ENCODE measurements at places on chromosomes 1 and 21.
A peak's percentile ranks its signal among the peaks of the same experiment; 100 is the strongest.

DNA sequence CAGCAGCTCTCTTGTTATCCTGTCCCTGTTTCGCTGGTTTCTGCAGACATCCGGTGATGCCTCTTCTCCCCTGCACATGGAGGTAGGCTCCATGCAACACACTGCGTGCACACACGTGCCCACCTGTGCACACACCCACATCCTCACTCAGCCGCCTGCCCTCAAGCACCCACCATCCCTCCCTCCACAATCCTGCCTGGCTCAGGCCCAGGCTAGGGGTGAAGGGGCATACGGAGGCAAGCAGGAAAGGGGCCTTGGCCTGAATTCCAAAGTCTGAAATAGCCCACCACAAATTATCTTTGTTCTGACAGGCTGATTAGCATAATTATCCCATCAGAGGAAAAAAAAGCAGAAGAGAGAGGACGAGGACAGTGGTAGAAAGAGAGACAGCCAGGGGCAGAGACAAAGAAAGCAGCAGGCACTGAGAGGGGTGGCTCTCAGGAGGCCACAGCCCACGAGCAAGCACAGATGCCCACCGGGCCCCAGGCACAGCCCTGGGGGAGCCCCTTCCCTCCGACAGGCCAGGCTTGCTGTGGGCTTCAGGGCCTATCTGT, 73.2 kb downstream of the GRIK3 start:
- DNase-seq = no peak

- no peak for DNase-seq
Observed at GRCh38 chr1:17635276-17635675, 95.8 kb downstream of the ARHGEF10L start.

DNA sequence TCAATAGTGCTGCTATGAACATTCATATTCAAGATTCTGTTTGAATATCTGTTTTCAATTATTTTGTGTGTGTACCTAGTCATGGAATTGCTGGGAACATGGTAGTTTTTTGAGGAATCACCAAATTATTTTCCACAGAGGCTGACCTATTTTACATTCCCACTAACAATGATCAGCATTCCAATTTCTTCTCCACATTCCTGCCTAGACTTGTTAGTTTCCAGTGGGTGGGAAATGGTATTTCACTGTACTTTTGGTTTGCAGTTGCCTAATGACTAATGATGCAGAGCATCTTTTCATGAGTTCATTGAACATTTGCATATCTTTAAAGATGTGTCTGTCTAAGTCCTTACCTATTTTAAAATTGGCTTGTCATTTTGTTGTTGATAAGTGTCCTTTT, 1182.6 kb upstream of the B3GALT2 start:
- no peak for DNase-seq

- no peak for DNase-seq
Observed at GRCh38 chr1:207866471-207867135, 44.3 kb downstream of the CD34 start.

DNA sequence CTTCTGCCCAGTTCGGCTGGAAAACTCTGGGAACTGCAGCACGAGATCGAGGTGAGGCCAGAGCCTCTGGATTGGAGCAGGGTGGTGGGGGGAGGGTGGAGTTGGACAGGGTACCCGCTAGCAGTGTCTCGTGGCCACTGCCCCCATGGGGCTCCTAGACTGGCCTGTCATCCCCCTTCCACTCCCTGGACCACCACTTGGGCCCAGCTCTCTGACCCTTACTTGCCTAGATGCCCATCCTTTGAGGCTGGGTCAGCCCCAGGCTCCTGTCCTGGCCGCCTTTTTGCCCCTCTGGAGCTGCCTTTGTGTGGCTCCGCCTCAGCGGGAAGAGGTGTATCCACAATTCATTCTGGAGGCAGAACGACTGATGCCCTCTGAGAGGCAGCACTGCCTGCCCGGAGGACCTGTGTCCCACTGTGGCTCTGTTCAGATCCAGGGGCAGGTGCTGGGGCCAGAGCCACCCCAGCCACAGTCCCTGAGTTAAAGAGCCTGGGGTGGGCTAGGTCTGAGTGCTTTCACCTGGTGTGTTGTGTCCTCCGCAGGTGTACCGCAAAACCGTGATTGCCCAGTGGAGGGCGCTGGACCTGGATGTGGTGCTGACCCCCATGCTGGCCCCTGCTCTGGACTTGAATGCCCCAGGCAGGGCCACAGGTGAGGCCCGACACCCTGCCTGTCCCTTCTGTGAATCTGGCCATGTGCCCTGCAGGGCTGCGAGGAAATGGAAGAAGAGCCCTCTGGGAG, 17.7 kb downstream of the FAAH start:
- DNase-seq = no peak

DNA sequence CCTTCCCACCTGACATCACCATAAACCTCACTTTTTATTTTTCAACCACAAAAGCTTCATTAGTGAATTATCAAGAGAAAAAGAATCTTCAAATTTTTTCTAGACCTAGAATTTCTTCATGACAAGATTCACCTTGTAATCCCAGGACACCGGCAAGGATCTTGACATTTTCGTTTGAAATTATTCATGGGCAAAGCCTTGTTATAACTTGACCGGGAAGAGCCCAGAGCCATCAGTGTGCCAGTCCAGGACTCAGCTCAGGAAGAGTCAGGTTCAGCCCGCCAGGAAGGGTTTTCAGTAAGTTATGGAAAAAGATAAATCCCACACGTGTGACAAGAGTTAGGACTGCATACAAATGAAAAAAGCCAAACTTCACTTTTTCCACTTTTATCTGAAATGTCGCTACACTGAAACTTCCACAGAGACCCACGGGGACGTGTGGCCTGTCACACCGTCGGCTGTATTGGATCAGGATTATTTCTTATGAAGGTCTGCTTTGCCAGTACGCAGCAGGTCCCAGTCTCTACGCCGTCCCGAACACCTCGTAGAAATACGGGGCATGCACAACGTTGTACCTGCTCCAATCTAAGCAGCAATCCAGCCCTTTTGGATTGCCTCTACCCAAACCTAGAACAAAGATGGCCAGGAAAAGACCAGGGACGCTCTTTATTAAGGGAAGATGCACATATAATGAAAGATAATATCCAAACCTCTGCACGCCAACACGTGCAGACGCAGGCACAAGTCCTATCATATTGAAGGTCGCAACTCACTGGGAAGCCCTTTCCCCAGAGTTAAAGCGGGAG, 916 bp downstream of the F3 start:
- DNase-seq = no peak

GRCh38 chr1:223617323-223618070, 48.0 kb downstream of the CAPN8 start:
- no peak for DNase-seq

DNA sequence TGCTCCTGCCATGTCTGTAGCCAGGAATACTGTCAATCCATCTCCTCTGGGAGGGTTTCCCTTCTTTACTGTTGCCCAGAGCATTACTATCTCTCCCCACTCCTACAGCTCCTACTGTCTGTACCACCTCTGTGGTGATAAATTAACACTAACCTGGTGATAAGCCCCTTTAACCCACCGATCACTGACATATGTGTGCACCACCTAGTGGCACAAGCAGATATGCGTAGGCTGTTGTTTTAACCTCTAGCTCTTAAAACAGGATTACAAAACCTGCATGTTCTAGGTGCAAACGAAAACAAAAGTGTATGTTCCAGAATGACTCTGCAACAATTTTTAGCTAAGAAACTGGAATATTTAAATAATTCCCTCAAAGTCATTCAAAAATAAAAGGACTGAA, 93.9 kb upstream of the BEND5 start:
- peak; percentile 20 for DNase-seq

GRCh38 chr1:192702212-192702902, 66.4 kb downstream of the RGS13 start:
- no peak for DNase-seq

DNA sequence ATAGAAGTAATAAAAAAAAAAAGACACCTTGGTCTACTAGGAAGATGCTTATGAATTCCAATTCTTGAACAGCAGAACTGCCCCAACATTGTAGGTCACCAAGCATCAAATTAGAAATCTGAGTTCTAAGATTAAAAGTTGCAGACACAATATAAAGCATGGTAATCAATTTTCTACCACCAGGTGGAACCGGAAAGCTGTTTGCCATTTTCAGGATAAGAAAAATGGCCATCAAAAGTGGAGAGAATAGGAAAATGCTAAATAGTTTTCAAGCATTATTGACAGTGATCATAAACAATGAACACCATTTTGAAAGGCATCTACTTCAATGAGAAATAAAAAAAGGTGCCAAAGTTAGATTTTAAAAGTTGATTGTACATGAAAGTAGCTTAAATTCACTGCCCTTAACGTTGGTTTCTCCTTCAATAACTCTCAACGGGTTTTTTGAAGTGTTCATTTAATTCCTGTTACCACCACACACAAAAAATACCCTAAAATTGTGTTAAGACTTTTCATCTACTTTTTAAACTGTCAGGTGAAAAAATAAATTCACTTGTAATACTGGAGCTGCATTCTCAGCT, 252.9 kb downstream of the KCNT2 start:
- peak; percentile 10 for DNase-seq

DNA sequence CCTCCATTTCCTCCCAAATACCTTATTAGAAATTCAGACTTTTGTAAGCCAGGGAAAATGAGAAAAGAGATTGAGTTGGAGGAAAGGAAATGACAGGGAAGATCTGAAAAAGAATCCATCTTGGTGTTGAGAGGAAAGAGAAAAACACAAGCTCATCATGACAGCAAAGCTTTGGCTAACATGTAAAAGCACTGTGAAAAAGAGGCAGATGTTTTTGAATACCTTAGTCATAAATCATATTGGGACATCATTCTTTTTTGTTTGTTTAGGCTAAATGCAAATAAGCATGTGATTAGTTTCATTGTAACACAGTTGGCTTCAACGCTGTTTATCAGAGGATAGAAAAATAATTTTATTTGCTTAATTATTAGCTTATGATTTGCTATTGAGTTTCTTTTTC, 64.6 kb downstream of the LHX8 start:
- no peak for DNase-seq

DNA sequence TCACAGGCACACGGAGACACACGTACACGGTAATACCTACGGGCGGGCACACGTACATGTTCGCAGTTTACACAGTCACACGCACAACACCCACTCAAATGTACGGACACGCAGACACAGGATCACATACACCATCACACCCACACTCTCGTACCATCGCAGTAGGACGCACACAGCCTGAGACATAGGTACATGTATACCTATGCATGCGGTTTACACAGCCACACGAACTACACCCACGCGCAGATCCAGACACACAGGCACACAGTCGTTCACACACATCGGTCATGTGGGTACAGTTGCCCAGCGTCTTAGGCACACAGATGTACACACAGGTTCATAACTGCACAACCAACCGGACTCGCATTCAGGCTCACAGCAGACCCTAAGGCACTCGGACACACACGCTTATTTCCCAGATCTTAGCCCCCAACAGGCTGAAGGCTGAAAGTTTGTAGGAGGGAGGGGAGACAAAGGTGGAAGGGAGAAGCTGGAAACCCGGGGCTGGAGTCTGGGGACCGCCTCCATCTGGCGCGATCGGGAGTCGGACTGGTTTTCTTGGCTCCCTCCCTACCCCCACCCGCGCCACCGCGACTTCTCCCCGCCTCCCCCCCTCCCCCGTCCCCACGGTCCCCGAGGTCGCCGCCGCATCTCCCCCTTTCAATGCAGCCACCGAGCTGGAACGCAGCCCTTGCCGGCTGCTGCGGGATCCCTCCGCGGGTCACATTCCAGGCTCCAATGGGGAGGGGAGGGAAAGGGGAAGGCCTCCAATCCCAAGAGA, 51.9 kb upstream of the SYNC start:
- DNase-seq = no peak

GRCh38 chr1:17485281-17485680, 45.8 kb upstream of the RCC2 start:
- no peak for DNase-seq

DNA sequence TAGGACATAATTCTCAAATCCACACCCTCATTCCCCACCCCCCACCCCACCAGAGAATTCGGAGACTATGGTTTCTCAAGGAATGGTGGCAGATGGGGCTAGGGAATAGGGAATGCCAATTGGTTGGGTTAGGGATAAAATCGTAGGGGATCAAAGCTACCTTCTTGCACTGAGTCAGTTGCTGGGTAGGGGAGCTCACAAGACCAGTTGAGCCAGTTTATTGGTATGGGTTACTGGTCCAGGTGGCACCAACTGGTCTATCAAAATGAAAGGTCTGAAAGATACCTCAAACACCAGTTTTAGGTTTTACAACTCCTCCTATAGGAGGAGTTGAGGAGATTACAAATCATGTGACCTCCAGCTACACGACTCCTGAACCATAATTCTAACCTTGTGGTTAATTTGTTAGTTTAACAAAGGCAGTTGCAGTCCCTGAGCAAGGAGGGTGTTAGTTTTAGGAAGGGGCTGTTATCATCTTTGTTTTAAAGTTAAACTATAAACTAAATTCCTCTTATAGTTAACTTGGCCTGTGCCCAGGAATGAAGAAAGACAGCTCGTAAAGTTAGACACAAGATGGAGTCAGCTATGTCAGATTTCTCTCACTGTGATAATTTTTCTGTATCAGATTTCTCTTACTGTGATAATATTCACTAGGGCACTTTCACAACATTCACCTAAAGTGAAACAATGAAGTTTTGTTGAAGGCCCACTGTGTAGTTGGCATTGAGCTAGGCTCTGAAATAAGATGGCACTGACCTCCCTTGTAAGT, 2.5 kb downstream of the SHISAL2A start:
- DNase-seq = no peak

DNA sequence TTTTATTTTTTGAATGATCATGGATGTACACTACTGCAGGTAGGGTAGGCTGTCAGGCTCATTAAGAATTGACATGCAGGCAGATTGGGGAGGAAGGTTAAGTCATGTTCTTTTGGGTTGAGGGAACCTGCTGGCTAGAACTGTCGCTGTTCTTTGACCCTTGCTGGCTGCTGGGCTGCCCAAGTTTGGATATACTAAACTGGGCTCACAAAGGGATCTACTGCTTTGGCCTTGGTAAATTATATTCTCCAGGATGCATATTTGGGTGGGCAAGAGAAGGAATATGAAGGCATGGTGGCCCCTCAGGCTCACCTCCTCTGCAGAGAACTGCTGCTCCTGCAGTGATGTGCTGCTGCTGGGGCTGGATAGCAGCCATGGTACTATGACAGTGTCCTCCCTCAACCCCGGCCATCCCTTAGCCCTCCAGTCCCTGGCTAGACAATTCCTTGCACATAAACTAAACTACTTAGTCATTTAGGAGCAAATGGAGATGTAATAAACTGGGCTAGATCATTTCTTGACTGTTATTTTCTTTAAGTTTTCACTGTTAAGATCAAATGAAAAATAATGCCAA, 6.1 kb downstream of the ATP1A1 start:
- DNase-seq = no peak

DNA sequence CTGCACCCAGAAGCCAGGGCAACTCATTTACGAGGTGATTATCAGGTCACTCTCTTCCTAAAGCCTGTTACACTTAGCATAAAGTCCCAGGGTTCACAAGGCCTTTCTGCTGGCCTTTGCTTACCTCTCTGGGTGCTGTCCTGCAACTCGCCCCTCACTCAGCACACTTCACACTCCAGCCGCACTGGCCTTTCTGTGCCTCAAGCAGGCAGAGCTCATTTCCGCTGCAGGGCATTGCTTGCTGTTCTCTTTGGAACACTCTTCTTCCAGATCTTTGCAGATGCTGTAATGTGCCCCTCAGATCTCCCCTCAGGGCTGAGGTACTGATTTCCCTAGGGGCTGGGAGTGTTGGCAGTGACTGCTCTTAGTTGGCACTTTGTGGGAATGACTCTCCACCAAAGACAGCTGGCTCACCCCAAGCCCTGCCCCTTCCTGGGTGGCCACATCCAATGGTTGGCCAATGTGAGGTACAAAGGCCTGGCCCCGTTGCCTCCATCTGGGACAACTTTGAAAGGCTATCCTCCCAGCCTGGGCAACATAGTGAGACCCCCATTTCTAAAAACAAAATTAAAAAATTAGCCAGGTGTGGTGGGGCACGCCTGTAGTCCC, 50.8 kb upstream of the SSBP3 start:
- no peak for DNase-seq
